Thyroid gland (tissue), 4 donors: ENCODE measurements at places on chromosomes 11 and 22.

DNA sequence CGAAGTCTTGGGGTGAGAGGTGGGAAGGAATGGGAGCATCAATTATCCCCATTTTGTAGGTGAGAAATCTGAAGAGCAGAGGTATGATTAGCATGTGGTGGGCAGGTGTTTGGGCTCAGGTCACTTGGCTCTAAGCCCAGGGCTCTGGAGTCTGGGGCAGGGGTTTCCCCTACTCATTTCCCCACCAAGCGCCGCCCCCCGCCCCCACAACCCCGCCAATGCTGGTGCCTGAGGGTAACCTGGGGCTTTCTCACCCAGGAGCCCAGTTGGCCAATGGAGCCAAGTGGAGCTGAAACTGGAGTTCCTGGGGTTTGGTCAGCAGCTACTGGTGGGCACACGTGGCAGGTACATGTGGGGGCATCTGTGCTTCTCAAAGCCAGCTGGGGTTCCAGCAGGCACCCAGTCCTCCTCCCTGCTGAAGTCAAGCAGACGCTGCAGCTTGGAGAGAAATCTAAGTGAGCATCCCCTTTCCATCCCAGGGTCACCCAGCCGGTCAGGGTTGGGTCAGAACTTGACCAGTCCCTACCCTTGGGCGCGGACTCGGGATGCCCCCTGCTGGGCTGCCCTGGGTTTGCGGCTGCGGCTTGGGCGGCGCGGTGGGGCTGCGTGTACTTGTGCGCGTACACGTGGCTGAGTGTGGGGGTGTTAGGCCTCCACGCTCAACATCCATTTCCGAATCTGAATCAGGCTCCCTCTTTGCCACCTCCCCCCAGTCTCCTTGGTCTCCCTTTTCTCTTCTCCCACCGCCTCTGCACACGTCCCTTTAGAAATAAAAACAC lies 1.7 kb upstream of the CHRM1 start:
- no peak overlapping the region for H3K27ac ChIP-seq
- H3K27me3 ChIP-seq, result peaks cover 19% of the 10 kb centered on the region
- no peak for DNase-seq
- no peaks in the 10 kb centered on the region for H3K36me3 ChIP-seq
- peaks cover 8% of the 10 kb centered on the region for H3K4me1 ChIP-seq

- H3K4me3 ChIP-seq, result no peak overlapping the region
- no peaks in the 10 kb centered on the region for H3K27me3 ChIP-seq
- DNase-seq, result no peak
- no peak overlapping the region for H3K27ac ChIP-seq
These were observed 308.9 kb downstream of the NXPE2 start for GRCh38 chr11:114987186-114987760.

- no peak for DNase-seq
- H3K4me1 ChIP-seq, result no peaks in the 10 kb centered on the region
- H3K27me3 ChIP-seq, result no peaks in the 10 kb centered on the region
- H3K27ac ChIP-seq, result no peak overlapping the region
These were observed 59.0 kb upstream of the PDE3B start for GRCh38 chr11:14584595-14584994.

- H3K36me3 ChIP-seq, result no peaks in the 10 kb centered on the region
- no peaks in the 10 kb centered on the region for H3K4me1 ChIP-seq
- no peaks in the 10 kb centered on the region for H3K27me3 ChIP-seq
These were observed 343.6 kb upstream of the MTNR1B start for GRCh38 chr11:92625894-92626293.

- H3K4me1 ChIP-seq, result peaks cover 62% of the 10 kb centered on the region
- peak; percentile 40 for DNase-seq
- peak overlapping the region; percentile 95 for H3K27ac ChIP-seq
- H3K36me3 ChIP-seq, result no peaks in the 10 kb centered on the region
These were observed 76.4 kb upstream of the PPARA start for GRCh38 chr22:46073683-46074504.

GRCh38 chr11:123580557-123581275 lies 73.7 kb downstream of the SCN3B start:
- H3K36me3 ChIP-seq, result no peaks in the 10 kb centered on the region
- H3K4me1 ChIP-seq, result peaks cover 4% of the 10 kb centered on the region
- H3K27ac ChIP-seq, result no peak overlapping the region
- no peak overlapping the region for H3K4me3 ChIP-seq

DNA sequence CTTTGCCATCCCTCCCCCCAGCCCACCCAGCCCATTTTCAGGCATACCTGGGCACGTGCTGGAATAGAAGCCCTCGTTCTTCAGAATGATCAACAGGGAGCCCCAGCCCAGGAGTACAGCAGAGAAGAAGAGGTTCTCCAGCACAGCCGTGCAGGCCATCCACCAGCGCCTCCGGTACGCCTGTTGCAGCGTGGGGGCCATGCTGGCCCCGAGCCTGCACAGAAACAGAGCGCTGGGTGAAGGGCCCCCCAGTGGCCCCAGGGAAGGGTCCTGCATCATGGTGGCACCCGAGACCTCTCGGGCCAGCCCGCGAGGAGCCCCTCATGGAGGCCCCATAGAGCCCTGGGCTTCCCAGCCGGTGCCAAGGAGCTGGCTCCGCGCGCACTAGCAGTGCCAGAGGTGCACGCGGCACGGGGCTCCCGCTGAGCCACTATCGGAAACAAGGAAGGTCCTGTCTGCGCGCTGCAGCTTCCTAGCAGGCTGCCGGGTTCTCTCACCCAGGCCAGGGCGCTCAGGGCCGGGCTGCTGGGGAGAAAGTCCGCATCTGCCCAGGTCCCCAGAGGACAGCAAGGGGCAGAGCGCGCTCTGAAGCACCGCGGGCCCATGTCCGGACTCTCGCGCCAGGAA lies 1.5 kb downstream of the SLC43A1 start:
- peak; percentile 66 for DNase-seq
- no peaks in the 10 kb centered on the region for H3K27me3 ChIP-seq
- no peaks in the 10 kb centered on the region for H3K36me3 ChIP-seq
- peak overlapping the region; percentile 65 for H3K27ac ChIP-seq

DNA sequence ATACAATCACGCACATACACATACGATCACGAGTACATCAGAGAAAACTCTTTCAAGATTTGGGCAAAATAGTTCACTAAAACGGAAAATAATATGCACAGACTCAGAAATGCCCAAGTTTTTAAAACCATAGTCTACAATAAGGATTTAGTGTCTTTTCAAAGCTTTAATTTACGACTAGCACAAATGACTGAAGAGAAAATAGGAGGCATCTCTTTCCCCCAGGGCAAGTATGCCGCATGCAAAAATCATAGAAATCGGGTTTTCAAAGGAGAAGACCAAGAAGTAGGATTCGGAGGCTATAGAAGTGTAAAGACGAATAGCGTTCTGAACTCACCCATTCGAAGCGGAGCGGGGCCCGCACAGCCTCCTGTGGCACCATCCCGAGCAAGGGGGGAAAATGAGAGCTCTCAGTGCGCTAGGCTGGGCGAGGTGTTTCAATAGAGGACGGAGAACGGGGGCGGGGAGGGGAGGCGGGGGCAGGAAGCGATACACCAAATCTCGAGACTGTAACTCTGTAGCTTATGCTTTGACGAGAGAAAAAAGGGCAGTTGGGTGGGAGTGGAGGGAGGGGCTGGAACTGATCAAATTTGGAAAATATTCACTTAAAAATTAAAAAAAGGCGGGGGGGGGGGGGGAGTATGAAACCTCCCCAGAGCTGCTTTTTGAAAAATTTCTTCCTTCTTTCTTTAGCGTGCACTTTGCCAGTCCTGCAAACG lies 15.8 kb downstream of the BLID start:
- H3K4me1 ChIP-seq, result peaks cover 5% of the 10 kb centered on the region
- H3K27me3 ChIP-seq, result no peaks in the 10 kb centered on the region
- H3K36me3 ChIP-seq, result no peaks in the 10 kb centered on the region
- H3K4me3 ChIP-seq, result peak overlapping the region; percentile 47
- H3K27ac ChIP-seq, result peak overlapping the region; percentile 94

DNA sequence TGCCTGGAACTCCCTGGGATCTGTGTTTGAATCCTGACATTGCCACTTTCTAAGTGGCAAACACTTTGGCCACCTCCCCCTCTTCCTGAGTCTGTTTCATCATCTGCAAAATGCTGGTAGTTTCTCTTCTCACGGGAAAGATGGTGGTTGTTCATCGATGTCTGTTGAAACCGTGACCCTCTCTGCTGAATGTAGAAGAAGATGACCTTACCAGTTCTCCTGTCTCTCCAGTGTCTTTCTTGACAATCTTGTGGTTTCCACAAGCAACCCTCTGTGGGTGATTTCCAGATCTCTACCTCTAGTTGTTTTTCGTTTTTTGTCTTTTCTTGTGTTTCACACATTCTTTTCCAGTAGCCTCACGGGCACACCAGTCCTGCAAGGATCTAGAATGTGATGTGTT lies 27.5 kb downstream of the ZBTB16 start:
- no peak overlapping the region for H3K4me3 ChIP-seq
- peaks cover 14% of the 10 kb centered on the region for H3K36me3 ChIP-seq
- H3K27me3 ChIP-seq, result no peaks in the 10 kb centered on the region
- no peak for DNase-seq

GRCh38 chr11:69637941-69638871 lies 2.8 kb upstream of the CCND1 start:
- no peaks in the 10 kb centered on the region for H3K36me3 ChIP-seq
- peak overlapping the region; percentile 10 for H3K4me3 ChIP-seq
- peak; percentile 69 for DNase-seq
- no peaks in the 10 kb centered on the region for H3K27me3 ChIP-seq
- H3K27ac ChIP-seq, result peak overlapping the region; percentile 80

GRCh38 chr11:20407344-20407743 lies 19.8 kb downstream of the PRMT3 start:
- no peak for DNase-seq
- H3K27ac ChIP-seq, result no peak overlapping the region
- no peak overlapping the region for H3K4me3 ChIP-seq

- H3K4me1 ChIP-seq, result no peaks in the 10 kb centered on the region
- H3K4me3 ChIP-seq, result no peak overlapping the region
- H3K36me3 ChIP-seq, result no peaks in the 10 kb centered on the region
- no peaks in the 10 kb centered on the region for H3K27me3 ChIP-seq
These were observed 28.2 kb upstream of the JAM3 start for GRCh38 chr11:134040386-134041302.

- no peak overlapping the region for H3K4me3 ChIP-seq
- no peak overlapping the region for H3K27ac ChIP-seq
- peaks cover 22% of the 10 kb centered on the region for H3K4me1 ChIP-seq
- H3K36me3 ChIP-seq, result peaks cover 9% of the 10 kb centered on the region
These were observed 1.6 kb downstream of the IFITM10 start for GRCh38 chr11:1748636-1749394.

GRCh38 chr11:120208777-120209176 lies 2.1 kb upstream of the OAF start:
- DNase-seq, result no peak
- H3K4me1 ChIP-seq, result peaks cover 26% of the 10 kb centered on the region
- H3K4me3 ChIP-seq, result no peak overlapping the region
- H3K27me3 ChIP-seq, result no peaks in the 10 kb centered on the region
- no peaks in the 10 kb centered on the region for H3K36me3 ChIP-seq
- H3K27ac ChIP-seq, result peak overlapping the region; percentile 74

DNA sequence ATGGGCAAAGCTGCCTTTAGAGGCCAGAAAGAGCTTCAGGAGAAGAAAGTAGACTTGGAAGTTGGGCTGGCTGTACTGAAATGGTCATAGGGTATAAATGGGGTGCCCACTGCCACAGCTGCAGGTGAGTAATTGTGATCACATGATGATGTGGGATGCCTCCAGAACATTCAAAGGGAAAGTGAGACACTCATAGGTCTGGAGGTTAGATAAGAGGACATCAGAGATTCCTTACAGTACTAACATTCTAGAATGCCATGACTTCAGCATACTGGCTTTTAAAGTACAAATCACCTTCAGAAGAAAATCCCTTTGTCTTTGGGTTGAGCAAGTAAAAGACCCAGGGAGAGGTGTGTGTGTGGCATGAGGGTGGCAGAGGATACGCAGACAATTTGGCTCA lies 419.2 kb downstream of the TENM4 start:
- no peak for DNase-seq
- no peak overlapping the region for H3K4me3 ChIP-seq
- no peaks in the 10 kb centered on the region for H3K36me3 ChIP-seq
- H3K27ac ChIP-seq, result no peak overlapping the region
- peaks cover 19% of the 10 kb centered on the region for H3K4me1 ChIP-seq

GRCh38 chr11:2096919-2097301 lies 42.3 kb downstream of the IGF2 start:
- H3K4me1 ChIP-seq, result peaks cover 11% of the 10 kb centered on the region
- no peaks in the 10 kb centered on the region for H3K27me3 ChIP-seq
- H3K4me3 ChIP-seq, result no peak overlapping the region
- no peaks in the 10 kb centered on the region for H3K36me3 ChIP-seq

DNA sequence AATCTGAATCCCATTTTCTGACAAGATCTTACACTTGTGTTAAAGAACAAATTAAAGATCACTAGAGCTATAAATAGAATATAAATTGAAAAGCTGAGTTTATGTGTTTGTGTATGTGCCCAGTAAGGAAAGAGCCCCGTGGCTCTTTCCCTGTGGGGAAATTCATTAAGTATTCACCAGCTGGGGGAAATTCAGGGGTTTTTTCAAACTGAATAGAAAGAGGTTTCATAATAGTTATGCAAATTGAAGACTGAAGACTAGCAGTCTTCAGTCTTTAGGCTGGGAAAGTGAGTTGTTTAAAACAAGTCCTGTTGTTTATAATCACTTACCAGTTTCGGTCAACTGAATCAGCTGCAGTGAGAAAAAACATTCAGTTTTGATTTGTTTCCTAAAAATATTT lies 11.3 kb upstream of the MS4A7 start:
- H3K27ac ChIP-seq, result no peak overlapping the region
- DNase-seq, result no peak
- H3K27me3 ChIP-seq, result no peaks in the 10 kb centered on the region
- H3K4me1 ChIP-seq, result no peaks in the 10 kb centered on the region

DNA sequence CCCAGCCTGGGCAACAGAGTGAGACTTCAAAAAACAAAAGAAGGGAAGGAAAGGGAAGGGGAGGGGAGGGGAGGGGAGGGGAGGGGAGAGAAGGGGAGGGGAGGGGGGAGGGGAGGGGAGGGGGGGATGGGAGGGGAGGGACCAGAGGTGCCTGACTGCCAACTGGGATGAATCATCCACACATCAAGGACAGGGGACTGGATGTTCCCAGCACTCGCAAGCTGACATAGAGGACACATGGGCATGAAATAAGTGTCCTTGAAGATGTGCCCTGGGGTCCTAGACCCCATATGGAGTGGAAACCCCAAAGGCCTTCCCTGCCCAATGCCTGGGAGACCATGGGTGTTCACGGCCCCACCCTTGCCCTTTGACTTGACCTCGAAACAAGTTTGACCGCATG lies 19.8 kb downstream of the TST start:
- H3K27me3 ChIP-seq, result no peaks in the 10 kb centered on the region
- no peak overlapping the region for H3K27ac ChIP-seq
- DNase-seq, result no peak
- no peak overlapping the region for H3K4me3 ChIP-seq

- H3K27ac ChIP-seq, result no peak overlapping the region
- DNase-seq, result no peak
- H3K36me3 ChIP-seq, result no peaks in the 10 kb centered on the region
These were observed 89.6 kb downstream of the ISX start for GRCh38 chr22:35155403-35156025.

- H3K27me3 ChIP-seq, result no peaks in the 10 kb centered on the region
- H3K4me3 ChIP-seq, result no peak overlapping the region
- H3K27ac ChIP-seq, result no peak overlapping the region
- DNase-seq, result no peak
These were observed 38.5 kb downstream of the MED15 start for GRCh38 chr22:20545681-20546521.

GRCh38 chr11:87256694-87257340 lies 219.1 kb downstream of the TMEM135 start:
- no peak overlapping the region for H3K4me3 ChIP-seq
- H3K4me1 ChIP-seq, result no peaks in the 10 kb centered on the region
- H3K36me3 ChIP-seq, result no peaks in the 10 kb centered on the region
- DNase-seq, result no peak
- H3K27me3 ChIP-seq, result no peaks in the 10 kb centered on the region
